Activated CD4-positive, alpha-beta T cell treated with anti-CD3 and anti-CD28 coated beads, Interleukin-2, amount 10 ng/mL, durations not matched to agents 7 days and 5 days (primary cell): ENCODE measurements at places on chromosomes 3 and 15.

- no peaks in the 10 kb centered on the region for H3K4me1 ChIP-seq
- H3K27ac ChIP-seq = no peak overlapping the region
- DNase-seq = no peak
- H3K4me3 ChIP-seq = no peak overlapping the region
- H3K27me3 ChIP-seq = peaks cover 9% of the 10 kb centered on the region
Measured at GRCh38 chr15:33636234-33636633, 325.5 kb downstream of the RYR3 start.

DNA sequence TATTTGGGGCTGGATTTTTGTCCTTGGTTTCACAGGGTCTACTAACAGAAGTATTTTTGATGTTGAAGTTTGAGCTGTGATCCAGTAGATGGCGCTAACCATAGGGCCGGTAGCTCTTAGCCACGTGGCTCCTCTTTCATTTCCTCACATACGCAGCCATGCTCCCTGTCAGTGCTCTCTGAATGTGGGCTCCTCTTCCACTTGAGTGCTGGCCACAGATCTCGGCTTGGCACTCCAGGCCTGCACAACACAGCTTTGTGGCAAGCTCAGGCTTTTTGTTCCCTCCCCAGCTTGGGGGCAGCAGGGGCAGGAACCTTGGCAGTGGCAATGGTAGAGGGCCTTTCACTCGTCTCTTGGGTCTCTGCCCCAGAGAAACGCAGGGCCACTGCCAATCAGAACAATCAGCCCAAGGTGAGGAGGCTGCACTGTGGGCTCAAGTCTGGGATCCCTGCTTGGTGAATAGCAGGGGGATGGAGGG lies 18.6 kb upstream of the DNAAF4 start:
- peaks cover 12% of the 10 kb centered on the region for H3K4me1 ChIP-seq
- peak; percentile 25 for DNase-seq
- no peak overlapping the region for H3K4me3 ChIP-seq
- peaks cover 25% of the 10 kb centered on the region for H3K27me3 ChIP-seq
- no peaks in the 10 kb centered on the region for H3K36me3 ChIP-seq
- no peak overlapping the region for H3K27ac ChIP-seq

DNA sequence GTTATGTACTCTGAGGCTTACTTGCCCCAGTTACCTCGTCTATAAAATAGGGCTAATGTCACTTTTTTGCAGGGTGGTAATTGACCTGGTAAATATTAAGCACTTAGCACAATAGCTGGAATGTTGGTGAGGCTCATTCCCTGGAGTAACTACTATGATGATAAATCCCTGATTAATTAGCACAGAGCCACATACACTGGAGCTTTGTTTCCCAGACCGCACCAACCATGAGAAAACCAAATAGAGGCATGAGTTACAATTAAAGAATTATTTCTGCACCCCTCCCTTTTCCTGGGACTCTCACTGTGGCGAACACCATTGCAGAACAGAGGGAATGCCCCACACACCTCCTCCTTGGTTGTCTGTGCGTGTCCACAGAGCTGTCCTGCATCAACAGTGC lies 76.6 kb upstream of the CPOX start:
- peaks cover 4% of the 10 kb centered on the region for H3K27me3 ChIP-seq
- H3K27ac ChIP-seq = no peak overlapping the region
- DNase-seq = no peak
- no peaks in the 10 kb centered on the region for H3K36me3 ChIP-seq

GRCh38 chr3:150225986-150226385 lies 182.1 kb upstream of the TSC22D2 start:
- peaks cover 3% of the 10 kb centered on the region for H3K4me1 ChIP-seq
- H3K27me3 ChIP-seq = peaks cover 23% of the 10 kb centered on the region
- no peaks in the 10 kb centered on the region for H3K36me3 ChIP-seq
- no peak overlapping the region for H3K4me3 ChIP-seq
- no peak for DNase-seq

GRCh38 chr3:99690761-99691369 lies 52.5 kb downstream of the COL8A1 start:
- no peak overlapping the region for H3K4me3 ChIP-seq
- H3K4me1 ChIP-seq = no peaks in the 10 kb centered on the region
- no peaks in the 10 kb centered on the region for H3K36me3 ChIP-seq
- no peak for DNase-seq
